Myocyte (in vitro differentiated cells): ENCODE measurements at places on chromosomes 6 and 20. TPM values are rescaled to one million over a fixed set of nuclear protein-coding genes. Genes with fewer than 3 reads are reported as not detected.

Gene ZNF512B
- total RNA-seq = 17.8 and 23.2 TPM in 2 replicates

Gene MAFB
- 0.37 and 0.78 TPM in 2 replicates for total RNA-seq

Gene ARG1
- not detected in 2 replicates for total RNA-seq

Gene C4A
- total RNA-seq = 3.5 and 4.2 TPM in 2 replicates

Gene ARFGEF2
- 27.6 and 36.3 TPM in 2 replicates for total RNA-seq

Gene PBOV1
- total RNA-seq = not detected in 2 replicates

Gene ZBP1
- 0.29 and 0.47 TPM in 2 replicates for total RNA-seq

DNA sequence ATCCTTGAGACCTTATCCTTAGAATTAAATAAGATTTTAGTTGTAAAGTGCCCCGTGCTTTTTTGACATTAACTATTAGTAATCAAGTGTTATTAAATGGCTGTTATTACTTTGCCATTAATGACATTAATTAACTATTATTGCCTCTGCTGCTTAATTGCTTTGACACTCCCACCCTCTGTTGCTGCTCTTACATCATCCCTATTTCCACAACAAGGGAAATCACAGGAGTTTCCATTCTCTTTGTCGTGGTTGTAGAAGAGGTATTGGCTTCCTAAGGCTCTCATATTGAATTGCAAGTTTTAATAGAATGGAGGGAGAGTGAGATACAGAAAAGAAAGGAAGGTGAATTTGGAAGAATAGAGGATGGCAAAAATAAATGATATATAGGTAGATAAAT is 545.8 kb downstream of the MMUT start:
- DNase-seq = no peak

- no peak for DNase-seq
These were observed 96.9 kb upstream of the HMGCLL1 start for GRCh38 chr6:55675941-55676340.

DNA sequence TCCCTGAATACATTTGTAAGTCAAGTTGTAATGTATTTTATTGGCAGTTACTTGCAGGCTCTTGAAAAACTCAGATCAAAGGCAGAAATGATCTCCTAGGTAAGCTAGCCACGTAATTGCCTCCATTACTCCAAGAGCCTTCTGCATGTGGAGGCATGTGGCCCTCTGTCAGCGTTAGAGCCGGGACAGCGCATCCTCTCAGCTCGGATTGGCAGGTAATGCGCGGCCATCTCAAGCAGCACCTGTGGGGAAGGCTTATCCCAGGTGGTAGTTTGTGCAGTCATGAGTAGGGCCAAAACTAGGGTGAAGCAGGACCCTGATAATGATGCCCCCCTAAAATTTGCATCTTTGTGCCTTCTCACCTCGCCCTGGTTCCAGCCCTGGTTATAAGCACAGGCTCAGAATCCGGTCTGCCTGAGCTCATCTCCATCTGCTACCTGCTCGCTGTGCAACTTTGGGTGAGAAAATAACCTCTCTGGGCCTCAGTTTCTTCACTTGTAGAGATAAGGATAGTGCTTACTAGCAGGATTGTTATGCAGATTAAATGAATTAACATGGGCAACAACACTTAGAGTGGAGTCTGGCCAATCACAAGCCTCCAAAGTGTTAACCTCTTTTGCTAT is 157.5 kb upstream of the PMEPA1 start:
- no peak for DNase-seq

DNA sequence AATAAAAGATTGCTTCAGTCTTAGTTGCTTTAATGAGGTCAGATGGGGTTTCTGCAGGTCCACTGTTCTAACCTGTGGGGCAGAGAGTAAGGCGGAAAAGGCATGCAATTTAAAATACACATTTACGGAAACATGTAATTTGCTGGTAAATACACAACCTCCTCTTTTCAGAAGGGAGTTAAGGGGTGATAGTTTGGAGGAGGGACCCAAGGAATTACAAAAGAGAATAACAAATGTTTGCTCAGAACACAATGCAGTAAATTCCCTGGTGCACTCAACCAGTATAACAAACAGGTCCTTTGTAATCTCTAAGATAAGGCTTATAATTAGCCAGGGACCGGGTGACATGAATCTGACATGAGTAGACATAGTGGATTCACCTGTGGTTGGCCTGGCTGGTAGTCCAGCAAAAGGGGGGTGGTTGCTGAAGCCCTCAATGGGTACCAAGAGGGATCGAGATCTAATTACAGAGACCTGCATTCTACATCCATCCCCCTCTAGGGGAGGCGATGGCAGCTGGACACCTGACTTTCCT is 295.1 kb downstream of the PHACTR1 start:
- no peak for DNase-seq

DNA sequence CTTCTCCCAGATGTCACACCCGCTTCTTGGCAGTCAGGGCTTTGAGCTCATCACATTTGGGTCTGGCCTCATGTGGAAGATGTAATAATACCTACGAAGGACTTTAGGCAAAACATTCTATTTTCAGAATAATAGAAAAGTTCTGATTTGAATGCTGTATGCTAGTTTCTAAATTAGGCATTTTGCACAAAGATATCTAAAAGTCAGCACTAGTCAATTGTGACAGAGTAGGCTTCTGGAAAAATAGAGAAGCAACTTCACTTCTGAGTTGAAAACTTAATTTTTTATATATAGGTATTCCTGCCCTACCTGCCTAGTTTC is 38.3 kb upstream of the CD2AP start:
- DNase-seq = no peak

DNA sequence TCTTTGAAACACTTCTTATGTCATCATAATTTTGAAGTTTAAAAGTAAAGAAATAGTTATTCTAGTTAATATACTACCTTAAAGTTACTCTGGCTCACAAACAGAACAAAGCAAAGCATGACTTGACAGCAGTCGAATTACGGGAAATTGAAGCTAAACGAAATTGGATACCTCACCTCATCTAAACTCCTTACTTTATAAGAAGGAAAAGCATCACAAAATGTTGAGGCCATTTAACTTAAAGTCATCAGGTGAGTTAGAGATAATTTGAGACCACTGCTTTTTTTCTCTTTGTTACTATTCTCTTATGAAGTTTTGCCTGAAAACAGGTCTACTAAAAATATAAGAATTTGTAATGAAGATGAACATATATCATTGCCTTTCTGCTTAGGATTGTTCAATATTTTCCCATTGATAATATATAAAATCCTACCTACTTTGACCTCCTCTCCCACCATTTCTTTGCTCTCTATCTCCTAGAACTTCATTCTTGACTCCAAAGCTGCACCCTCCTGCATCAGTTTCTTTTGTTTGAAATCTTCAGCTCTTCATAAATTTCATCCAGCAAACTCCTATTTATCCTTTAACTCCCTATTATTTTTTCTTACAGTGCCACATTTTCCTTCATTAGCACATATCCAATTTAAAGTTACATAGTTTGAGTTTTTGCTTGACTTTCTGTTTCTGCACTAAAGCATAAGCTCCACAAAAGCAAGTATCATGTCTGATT is 510.7 kb upstream of the ZNF337 start:
- no peak for DNase-seq

GRCh38 chr6:46925563-46926253 is 4.0 kb upstream of the ADGRF5 start:
- DNase-seq = peak; percentile 64

- DNase-seq = no peak
These were observed 15.1 kb downstream of the HIVEP2 start for GRCh38 chr6:142929751-142930358.

- DNase-seq = peak; percentile 81
These were observed 36.0 kb downstream of the KIZ start for GRCh38 chr20:21161926-21162325.

- DNase-seq = no peak
These were observed 20.8 kb downstream of the ULBP3 start for GRCh38 chr6:150048099-150048498.

GRCh38 chr6:169701311-169701953 is 397 bp downstream of the WDR27 start:
- no peak for DNase-seq

DNA sequence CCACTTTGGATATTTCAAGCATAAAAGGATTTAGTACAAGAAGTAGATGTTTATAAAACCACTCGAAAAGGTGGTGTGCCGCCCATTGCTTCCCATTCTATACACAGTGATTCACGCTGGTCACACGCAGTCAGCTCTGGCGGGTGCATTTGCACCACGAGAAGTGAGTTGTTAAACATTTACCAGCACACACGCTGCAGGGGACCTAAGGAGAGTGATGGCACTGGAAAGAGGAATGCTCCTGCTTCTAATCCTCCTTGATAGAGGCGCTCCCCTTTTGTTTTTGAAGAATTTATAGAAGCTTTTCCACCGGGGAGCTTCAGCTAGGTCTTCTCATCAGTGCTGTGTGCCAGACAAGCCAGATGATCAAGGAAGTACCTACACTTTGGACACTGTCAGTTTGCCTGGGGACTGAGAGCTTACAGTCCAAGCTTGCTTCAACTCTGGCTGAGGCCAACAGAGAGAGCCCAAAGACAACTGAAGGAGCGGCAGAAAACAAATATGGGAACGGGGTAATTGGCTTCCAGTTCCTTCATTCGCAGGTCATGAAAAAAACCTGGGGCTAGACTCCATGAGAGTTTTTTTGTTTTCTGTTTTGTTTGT is 31.2 kb downstream of the MUC22 start:
- no peak for DNase-seq
